ENCODE measurements at places on chromosomes 12 and 14.

DNA sequence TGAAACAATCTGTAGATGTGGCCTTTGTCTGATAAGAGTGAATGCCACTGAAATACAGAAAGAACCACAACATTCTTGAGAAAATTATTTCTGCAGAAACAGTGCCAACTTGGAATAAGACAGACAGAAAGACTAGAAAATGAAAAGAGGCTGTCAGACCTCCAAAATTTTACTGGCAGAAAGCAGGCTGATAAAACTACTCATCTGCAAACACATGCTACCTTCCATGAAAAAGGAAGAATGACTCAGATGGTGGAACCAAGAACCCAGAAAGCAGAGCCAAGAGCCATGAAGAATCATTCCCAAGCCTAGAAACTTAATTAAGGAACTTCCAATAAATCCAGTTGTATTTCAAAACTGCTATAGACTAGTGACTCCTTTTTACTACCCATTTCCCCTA, 31.9 kb upstream of the OSBPL8 start:
- DNase-seq, result no peak

DNA sequence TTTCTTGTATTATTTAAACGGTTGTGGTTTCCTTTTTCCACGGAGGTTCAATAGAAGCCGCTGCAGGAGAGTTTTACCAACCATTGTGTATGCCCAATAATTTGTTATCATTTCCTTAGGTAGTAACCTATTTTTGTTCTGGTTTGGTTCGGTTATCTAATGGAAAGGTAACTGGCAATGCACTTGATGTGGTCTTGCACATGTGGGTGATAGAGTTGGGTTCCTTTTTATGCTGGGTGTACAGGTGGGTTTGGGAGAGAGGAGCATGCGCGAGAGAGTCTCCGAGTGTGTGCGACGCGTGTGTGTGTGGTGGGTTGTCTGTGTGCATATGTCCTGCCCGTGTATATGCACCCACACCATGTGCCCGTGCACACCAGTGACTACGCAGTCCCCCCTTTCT, 102.7 kb upstream of the FKBP4 start:
- DNase-seq, result no peak

- DNase-seq, result no peak
Measured at GRCh38 chr12:113422886-113423669, 898 bp downstream of the SDSL start.

DNA sequence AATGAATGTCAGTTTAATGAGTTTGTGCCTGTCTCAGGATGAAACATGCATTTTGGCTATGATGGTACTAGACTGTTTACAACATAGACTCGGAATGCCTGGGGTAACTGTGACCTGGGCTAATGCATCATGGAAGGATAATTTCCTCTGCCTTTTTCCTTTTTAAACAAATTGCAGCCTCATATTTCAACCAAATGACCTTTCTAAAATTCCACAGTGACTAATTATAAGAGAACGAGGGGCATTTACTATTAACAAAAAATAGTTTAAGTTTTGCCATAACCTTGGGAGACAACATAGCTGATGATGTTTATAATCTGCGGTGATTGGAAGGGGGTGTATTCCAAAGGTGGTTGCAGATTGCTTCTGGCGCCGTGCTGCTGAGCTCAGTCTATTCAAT, 1140.5 kb downstream of the GALC start:
- DNase-seq, result no peak

GRCh38 chr12:10025236-10025635, 5.2 kb upstream of the CLEC9A start:
- no peak for DNase-seq

- no peak for DNase-seq
Measured at GRCh38 chr14:22668863-22669262, 24.7 kb upstream of the OR6J1 start.

GRCh38 chr14:51824191-51824590, 36.2 kb upstream of the GNG2 start:
- DNase-seq, result no peak

GRCh38 chr12:113478351-113479011, 6.8 kb upstream of the LHX5 start:
- no peak for DNase-seq

GRCh38 chr14:99596772-99597171, 7.2 kb downstream of the CCDC85C start:
- peak; percentile 57 for DNase-seq

DNA sequence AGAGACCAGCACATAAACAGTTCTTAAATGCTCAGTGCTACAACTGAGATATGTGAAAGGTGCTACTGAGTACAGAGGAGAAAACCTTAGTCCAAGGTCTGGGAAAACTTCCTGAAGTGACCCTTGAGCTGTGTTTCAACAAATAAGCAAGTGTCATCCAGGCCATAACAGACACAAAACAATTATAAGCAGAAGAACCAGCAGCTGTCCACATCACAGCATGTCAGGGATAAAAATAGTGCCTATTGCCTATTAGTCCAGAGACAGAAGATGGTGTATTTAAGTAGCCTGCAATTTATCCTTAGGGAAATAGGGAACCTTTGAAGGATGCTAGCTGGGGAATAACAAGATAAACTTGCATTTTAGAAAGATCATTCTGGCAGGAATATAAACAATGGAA, 237.8 kb downstream of the SPTSSA start:
- no peak for DNase-seq

DNA sequence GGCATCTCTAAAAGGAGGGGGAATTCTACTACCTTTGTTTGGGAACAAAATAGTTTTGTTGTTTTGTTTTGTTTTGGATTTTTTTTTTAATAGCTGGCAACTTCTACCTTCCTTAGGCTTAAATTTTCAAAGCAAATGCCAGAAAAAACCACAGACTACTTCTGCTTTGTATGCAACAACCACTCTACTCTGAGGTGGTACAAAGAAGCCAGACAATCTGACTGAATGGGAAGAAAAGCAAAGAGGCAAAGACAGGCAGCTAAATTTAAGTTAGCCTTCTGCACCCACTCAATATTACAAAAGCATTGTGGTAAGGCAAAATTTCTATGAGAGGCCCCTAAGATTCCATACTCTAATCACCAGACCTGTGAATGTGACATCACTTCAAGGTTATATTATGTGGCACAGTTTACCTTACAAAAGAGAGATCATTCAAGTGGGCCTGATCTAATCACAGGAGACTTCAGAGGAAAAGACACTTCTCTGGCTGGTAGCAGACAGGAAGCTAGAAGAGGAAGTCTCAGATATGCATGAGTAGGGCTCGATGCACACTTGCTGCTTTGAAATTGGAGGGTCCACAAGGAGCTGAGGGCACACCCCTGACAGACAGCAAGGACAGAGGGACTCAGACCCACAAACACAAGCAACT, 566.6 kb downstream of the RPS29 start:
- DNase-seq, result no peak

- DNase-seq, result no peak
Measured at GRCh38 chr12:39048395-39048794, 143.0 kb upstream of the CPNE8 start.

GRCh38 chr12:62601765-62602164, 135.1 kb downstream of the MON2 start:
- no peak for DNase-seq

- DNase-seq, result no peak
Measured at GRCh38 chr14:94322648-94323570, at the start of gene SERPINA6. Gene SERPINA6 (minus strand): TSS chr14:94323336. CDS start chr14:94314648, 8,688 bp downstream.

GRCh38 chr12:45655743-45656142, 73.8 kb upstream of the ARID2 start:
- DNase-seq, result no peak

DNA sequence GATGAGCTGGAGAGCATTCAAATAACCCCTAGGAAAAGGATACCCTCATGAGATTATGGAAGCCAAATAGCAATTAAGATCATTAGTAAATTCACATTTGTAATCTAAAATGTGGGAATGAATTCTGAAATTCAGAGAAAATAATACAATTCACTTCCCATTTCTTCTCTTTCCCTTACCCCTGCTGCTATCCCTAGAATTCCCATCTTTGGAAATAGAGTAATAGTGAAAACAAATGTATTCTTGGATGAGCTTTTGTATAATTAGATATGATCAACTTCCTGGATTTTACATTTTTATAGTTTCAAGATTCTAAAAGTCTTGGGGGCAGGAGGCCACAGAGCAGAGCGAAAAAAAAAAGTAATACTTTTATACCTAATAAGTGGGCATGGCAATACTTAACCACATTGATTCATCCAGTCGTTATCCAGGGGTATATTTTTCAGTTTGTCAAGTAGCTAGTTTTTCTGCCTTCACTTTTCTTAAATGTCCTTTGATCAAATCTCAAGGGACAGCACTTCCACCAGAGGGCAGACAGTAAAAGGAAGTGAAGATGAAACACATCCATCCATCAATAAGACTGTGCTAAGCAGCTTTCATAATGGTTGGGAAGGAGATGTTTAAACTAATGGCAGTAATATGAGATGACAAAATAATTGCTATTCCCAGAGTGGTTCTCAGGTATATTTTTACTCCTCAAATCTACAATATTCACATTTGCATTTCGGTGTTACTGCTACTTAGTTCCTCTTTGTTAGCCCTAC, 401.3 kb downstream of the DIO2 start:
- DNase-seq, result no peak

- no peak for DNase-seq
Measured at GRCh38 chr14:58464652-58465051, 37.1 kb downstream of the KIAA0586 start.

DNA sequence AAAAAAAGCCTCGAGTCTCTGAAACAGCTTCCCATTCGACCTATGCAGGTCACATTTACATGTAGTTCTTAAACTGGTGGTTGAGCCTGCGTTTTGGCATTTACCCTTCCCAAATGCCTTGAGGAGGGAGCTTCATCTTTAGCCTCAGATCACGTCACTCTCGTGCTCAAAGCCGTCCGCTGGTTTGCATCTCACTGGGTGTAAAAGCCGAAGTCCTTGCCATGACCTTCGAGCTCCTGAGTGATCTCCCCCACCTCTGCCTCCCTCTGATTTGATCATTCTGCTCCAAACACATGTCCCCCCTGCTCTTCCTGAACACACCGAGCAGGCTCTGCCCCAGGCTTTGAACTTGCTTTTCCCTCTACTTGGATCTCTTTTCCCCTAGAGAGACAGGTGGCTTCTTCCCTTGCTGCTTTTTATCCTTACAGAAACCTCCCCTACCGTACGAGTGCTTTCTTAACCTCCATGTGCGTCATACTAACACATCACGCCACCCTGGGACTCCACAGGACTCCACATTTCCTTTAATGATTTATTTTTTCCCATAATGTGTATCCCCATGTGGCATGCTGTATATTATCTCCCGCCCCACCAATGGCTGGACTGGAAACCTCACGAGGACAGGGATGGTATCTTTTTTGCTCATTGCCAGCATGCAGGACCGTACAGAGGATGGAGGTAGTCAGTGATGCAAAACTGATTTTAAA, 610.7 kb downstream of the VRK1 start:
- DNase-seq, result no peak

DNA sequence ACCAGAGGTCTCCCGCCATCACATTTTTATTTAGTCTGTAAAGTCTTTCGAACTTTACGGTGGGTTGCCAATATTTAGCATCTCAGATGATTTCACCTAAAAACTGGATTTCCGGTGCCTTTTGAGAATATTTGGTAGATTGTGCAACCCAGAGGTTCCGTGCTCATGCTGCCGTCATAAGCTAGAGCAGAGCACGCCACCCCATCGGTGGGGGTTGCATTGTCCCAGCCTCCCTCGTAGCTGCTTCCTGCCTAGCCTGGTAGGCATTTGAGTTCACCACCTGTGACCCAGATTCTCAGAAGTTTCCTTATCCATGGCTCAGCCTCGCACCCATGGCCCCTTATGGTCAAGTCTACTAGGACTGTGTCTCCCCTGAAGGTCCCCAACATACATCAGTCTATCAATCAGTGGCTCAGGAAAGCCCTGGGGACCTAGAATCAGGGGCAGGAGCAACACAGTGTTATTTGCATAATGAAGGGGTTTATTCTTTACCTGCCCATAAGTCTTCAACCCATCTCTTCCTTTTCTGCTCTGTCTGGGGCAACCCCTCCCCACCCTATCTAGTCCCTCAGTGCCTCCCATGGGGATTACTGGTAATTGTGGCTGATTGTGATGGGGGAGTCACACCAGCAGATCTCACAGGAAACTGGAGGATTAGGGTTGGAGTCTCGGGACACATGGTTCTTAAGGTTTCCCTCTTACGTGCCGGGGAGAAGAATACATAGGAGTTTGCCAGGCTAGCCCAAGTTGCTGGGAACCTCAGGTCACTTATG, 152.3 kb downstream of the PHETA1 start:
- no peak for DNase-seq

GRCh38 chr14:78074561-78074960, 95.6 kb upstream of the NRXN3 start:
- no peak for DNase-seq

DNA sequence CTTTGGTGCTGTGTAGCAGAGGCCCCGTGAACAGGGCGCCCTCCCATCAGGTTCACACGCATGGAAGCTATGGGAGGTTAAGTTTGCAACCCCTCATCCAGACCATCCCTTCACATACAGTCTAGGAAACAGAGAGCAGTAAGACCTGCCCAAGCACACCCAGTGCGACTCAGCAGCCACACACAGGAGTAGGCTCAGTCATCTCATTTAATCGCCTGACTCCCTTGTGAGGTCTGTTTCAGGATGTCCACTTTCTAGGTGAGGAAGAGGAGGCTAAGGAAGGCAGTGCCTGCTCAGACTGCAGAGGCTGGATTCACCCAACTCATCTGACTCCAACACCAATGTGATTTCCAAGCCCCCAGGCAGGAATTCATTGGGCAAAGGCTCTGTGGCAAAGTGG, 11.9 kb downstream of the BDKRB1 start:
- no peak for DNase-seq

DNA sequence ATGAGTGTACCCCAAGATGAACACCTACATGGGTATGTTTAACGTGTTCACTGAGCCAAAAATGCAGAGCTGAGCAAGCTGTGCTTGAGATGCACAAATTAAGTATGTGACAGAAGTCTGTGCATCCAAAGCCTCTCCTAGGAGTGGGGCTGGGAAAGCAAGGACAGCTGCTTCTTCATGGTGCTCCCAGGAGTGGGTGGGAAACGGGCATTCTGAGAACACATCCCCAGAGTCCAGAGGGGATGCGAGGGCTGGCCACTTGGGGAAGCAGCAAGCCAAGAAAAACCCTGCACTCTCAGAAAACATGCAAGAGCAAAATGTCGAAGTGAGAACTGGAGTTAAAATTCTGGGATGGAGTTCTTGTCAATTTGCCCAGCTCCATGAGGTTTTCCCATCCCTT, 414.3 kb downstream of the BCAT1 start:
- no peak for DNase-seq

DNA sequence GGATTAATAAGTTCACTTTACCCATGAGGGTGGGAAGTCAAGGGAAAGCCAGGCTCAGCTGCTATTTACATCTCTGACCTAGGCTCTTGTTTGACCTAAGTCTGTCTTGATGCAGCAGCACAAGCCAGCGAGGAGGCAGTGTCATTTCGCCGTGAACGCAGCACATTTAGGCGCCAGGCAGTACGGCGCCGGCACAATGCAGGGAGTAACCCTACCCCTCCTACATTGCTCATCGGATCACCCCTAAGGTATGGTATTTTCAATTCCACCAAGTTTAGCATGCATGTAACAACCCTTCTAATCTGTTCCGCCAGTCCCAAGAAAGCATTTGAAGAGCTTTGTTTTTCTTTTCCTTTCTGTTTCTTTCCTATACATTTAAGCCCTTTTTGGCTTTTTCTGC, 81.2 kb downstream of the PCNX1 start:
- DNase-seq, result no peak

GRCh38 chr14:23043754-23044153, 1.7 kb downstream of the PSMB11 start:
- DNase-seq, result no peak

Measured in RWPE2 (cell line).